NCI-H1048 (cell line): ENCODE measurements at places on chromosomes 16 and 17.

- no peak for DNase-seq
Observed at GRCh38 chr17:31792007-31792585, 66.9 kb downstream of the COPRS start.

DNA sequence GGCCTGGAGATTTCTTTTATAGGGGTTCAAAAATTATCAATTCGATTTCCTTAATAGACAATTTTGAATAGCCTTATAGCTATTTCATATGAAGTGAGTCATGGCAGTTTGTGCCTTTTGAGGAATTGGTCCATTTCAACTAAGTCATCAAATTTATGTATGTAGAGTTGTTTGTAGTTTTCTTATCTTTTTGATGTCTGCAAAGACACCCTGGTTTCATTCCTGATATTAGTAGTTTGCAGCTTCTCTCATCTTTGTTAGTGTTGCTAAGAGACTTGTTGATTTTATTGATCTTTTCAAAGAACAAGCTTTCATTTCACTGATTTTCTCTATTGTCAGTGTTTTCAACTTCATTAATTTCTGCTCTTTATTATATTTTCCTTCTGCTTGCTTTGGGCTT lies 44.2 kb downstream of the N4BP1 start:
- DNase-seq, result no peak

- DNase-seq, result no peak
Observed at GRCh38 chr16:694863-695354, 4.7 kb upstream of the WDR24 start.

DNA sequence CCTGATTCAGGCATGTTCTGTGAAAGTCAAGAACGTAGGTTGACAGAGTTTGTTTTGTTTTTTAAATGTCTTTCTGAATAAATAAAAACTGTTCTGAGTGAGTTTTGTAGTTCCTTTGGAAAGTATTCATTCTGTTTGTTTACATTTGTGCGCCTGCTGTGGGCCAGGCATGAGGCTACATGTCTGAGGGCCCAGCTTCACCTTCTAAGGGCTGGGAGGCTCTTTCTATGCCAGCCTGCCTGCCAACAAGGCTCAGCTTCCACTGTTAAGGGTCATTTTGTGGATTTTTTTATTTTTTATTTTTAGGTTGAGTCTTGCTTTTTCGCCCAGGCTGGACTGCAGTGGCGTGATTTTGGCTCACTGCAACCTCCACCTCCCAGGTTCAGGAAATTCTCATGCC lies 6.1 kb downstream of the WWOX start:
- DNase-seq, result no peak

DNA sequence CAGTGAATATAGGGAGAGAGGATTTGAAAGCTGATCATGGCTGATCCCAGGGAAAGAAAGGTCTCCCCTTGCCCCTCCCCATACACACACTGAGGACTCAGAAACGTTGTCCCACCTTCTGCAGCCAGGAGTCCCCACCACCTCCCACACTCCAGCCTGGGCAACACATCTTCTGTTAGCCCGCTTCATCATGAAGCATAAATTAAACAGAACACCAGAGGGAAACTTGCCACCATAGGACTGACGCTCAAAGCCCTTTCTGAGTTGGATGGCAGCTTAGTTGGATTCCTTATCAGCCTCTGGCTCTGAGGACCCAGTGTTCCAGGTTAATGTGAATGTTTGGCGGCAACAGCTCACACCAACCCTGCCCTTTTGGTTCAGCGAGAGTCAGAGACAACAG lies 33.9 kb downstream of the ARHGAP27 start:
- DNase-seq, result no peak

DNA sequence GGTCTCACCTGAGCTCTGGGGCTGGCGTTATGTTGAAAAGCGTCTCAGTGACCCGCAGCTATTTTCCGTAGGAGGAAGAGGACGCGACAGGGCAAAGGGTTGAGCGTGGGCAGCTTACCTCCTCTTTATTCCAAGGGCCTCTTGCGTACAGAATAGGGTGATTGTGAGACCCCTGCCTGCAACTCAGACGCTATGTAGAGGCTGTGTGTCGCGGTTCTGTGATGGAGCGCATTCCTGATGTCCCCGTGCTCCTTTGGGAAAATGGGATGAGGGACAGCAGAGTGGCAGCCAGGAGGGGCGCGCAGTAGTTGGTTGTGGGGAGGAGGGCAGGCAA lies 531 bp upstream of the CDH8 start:
- no peak for DNase-seq

- no peak for DNase-seq
Observed at GRCh38 chr16:67530013-67530939, 1.6 kb downstream of the RIPOR1 start.

- DNase-seq, result no peak
Observed at GRCh38 chr16:19114359-19115147, 789 bp downstream of the ITPRIPL2 start.

- no peak for DNase-seq
Observed at GRCh38 chr16:22670551-22671041, 143.4 kb upstream of the HS3ST2 start.

DNA sequence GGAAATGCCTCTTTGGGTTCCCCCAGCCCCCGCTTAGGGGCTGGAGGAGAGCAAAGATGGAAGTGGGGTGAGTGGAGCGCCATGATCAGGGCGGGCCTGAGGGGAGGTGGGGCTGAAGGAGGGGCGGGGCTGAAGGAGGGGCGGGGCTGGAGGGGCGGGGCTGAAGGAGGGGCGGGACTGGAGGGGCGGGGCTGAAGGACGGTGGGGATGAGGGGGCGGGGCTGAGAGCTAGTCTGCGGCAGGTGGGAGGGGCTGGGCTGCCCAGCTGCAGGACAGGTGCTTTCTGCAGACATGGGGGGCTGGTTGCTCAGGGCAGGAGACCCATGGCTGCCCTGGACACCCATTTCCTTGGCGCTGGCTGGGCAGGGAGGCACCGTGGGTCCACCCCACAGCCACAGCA lies 39.1 kb upstream of the PABPN1L start:
- DNase-seq, result no peak
